ENCODE measurements at places on chromosomes 16 and 17.

- DNase-seq = no peak
Measured at GRCh38 chr17:17516941-17517720, 20.9 kb upstream of the RASD1 start.

GRCh38 chr17:7043497-7044198, at the start of gene SLC16A11:
Gene SLC16A11, minus strand, starts transcription at chr17:7044092. Its CDS starts 579 bp downstream, at chr17:7043513.
- no peak for DNase-seq

DNA sequence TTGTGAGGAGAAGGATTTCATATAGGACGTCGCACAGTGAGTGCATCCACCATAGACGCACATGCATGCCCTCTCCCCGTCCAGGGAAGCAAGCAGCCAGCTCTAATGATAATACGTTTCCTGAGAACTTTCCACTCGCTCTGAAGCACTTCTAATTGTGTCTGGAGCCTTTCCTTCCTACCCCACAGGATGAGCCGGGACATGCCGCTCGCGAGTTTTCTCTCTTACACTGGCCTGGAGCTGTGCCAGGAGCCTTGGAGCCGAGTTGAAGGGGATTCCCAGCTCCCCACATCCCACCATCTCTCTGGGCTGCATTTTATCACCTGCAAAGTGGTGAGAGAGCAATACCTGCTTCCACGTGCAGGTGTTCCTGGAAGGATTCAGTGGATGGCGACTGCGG, 368.1 kb downstream of the C16orf95 start:
- no peak for DNase-seq

GRCh38 chr16:63938661-63939060, 1183.2 kb downstream of the CDH11 start:
- no peak for DNase-seq

GRCh38 chr17:50051082-50051576, 4.8 kb upstream of the ITGA3 start:
- no peak for DNase-seq

DNA sequence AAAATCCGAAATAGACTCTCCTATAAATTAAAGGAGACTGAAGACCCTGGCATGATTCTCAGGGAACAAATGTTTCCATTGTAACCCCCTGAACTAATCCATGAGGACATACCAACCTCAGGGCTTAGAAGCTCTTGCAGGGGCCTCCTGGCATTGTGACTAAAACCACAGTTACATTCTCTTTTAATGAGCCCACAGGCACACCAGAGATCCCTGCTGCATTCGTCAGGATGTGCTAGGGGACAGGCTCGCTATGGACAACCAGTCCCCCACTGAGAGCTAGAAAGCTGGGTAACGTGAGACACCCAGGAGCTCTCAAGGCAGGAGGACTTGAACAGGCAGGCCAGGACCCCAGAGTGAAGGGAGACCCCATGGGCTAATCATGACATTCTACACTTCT, 140.6 kb upstream of the TNRC6C start:
- no peak for DNase-seq

DNA sequence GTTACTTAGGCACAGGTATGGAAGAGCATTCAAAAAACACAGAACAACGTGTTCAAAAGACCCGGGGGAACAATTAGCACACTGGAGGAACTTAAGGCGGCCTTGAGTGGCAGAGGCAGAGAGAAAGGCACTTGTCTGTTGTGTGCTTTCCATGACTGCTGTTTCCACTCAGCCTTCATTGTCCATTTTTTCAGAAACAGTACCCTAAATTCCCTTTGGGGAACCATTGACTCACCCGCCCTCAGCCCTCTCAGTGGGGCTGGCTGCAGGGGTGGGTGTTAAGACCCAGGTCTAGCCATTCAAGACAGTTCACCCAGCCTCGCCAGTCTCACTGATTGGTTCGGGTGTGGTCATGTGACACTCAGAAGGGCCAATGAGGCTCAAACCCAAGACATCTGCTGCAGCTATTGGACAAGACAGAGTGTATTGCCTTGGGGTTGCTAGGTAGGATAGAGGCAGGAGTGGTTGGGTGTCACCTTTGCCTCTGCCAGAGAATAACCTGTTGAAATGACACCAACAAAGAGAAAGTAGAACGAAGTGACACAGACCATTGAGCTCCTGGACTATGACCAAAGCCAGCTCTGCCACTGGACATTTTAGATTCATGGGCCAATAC, 19.6 kb upstream of the CEP20 start:
- DNase-seq = no peak

DNA sequence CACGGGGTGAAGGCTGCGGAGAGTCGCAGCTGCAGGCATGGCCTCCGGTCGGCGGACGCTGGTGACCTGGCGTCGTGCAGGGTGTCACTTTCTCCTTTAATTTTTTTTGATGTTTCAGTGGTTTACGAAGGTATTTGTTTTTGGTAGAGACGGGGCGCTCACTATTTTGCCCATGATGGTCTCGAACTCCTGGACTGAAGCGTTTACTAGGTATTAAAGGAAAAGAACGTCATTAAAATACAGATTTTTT, 17.1 kb downstream of the ZNF213 start:
- DNase-seq = no peak

Data from T-helper 1 cell (primary cell).